ENCODE measurements at places on chromosomes 4 and X.

DNA sequence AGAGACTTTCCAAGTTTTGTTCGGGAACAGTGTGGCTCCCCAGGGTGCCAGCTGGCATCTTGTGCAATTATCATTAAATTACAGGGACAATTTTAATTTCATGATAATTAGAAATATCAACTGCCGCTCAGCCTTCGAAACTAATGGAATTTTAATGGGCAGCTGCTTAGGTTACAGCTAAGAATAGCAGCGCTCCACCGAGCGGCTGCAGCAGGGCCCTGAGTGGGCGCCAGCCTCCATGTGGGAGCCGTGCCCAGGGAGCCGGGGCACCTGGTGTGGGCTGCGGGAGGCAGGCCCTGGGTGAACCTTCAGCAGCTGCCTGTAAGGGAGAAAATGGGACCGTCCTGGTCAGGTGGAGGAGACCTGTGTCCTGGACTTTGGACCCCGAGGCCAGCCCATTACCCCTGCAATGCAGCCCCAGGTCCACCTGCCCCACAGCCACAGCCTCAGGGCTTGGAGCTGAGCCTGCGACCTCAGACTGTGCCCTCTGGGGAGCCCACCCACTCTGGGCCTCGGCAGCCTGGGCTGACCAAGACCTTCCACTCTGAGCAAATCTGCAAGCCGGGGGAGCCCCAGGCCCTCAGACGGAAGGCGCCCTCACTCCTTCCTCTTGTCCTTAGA is 21.1 kb downstream of the MSANTD1 start:
- DNase-seq: no peak

- no peak for DNase-seq
Measured at GRCh38 chr4:75907966-75908365, 5.7 kb upstream of the PPEF2 start.

GRCh38 chrX:48913605-48914366 is 2.3 kb upstream of the SLC35A2 start:
- DNase-seq: no peak

- DNase-seq: no peak
Measured at GRCh38 chrX:115399306-115399705, 109.8 kb downstream of the LUZP4 start.

- DNase-seq: no peak
Measured at GRCh38 chr4:182193311-182193710, 49.9 kb upstream of the TENM3 start.

DNA sequence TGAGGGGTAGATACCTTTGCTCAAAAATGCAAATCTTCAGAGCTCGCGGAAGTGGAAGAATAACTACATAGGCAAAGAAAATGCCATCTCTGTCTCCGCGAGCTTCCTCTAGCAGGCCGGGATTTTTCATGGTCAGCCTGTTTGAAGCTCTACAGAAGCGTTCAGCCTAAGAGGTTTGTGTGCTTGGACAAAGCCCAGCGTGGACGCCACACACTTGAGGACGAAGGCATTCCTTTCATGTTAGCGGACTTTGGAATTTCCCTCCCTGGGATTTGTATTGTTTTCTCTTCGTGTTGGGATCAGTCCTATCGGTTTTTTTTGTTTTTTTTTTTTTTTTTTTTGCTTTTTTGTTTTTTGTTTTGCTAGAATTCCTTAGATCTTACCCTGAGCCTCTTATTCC is 53.7 kb downstream of the SMIM31 start:
- no peak for DNase-seq

DNA sequence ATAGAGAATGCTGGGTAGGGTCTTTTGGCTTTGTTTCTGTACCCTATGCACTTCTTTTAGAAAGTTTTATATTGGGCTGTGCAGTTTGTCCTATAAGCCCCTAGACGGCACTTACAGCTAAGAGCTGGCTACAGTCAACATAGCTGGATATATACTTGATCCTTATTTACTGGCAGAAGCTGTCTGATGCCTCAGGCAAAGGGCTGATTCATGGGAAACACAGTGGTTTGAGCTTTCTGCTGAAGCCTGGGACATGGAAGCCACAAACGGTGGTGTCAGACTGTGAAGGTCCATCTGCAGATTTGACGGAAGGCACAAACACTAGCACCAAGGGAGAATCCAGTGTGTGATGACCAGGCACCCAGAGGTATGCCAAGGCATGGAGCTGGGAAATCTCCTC is 608.4 kb downstream of the ANKRD50 start:
- DNase-seq: no peak

DNA sequence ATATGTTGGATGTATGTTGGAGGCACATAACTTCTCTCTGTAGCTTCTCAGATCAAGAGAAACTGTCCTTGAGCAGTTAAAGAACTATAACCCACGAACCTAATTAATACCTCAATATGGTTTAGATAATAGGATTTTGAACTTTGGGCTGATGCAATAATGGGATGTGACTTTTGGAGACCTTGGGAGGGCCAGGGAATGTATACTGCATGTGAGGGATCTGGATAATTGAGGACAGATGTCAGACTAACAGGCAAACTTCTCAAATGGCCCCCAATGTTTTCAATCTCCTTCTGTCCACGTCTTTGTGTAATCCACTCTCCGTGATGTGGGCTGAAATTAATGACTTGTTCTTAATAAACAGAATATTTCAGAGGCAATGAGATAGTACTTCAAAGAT is 202.2 kb upstream of the FAT4 start:
- DNase-seq: no peak

DNA sequence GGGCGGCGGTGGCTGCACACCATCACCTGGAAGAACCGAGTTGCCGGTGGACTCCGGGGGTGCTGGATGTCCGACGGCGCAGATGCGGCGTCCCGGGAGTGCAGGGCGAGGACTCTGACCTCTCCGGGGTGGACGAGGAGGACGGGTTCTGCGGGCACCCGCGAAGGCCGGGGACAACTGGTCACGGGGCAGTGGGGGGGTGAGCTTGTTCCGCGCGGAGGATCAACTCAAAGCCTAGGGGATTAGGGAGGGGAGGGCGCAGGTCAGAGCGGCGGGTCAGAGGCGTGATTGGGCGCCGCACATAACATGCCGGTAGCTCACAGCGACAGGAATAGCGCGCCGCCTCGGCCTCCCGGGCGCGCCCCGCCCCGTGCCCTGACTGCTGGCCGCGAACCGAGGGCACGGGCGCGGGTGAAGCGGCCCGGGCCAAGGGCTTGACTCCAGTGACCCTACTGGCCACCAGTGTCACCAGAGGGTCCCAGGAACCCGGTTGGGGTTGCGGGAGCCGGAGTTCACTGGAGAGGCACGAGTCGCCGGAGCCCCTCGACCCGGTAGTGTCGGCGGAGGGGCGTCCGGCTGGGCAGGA is at the start of gene KLHL34:
Gene KLHL34, minus strand, starts transcription at position 179 of the 586 bp plus-strand sequence. CDS start 542 bp downstream, outside the sequence.
- no peak for DNase-seq

DNA sequence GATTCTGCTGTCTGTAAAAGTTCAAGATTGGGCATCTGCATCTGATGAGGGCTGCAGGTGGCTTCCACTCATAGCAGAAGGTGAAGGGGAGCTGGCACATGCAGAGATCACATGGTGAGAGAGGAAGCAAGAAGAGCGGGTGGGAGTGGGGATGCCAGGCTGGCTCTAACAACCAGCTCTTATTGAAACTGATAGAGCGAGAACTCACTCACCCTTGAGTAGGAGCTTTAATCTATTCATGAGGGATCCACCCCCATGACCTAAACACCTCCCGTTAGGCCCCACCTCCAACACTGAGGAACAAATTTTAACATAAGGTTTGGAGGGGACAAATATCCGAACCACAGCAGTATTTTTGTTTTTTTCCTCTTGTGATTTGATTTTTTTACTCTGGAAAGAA is 45.8 kb downstream of the PHOX2B start:
- no peak for DNase-seq

- no peak for DNase-seq
Measured at GRCh38 chr4:169066934-169067333, 56.9 kb upstream of the CBR4 start.
